ENCODE measurements at places on chromosomes 2 and 18.

- DNase-seq = no peak
Observed at GRCh38 chr2:105005181-105005951, 32.5 kb upstream of the MRPS9 start.

DNA sequence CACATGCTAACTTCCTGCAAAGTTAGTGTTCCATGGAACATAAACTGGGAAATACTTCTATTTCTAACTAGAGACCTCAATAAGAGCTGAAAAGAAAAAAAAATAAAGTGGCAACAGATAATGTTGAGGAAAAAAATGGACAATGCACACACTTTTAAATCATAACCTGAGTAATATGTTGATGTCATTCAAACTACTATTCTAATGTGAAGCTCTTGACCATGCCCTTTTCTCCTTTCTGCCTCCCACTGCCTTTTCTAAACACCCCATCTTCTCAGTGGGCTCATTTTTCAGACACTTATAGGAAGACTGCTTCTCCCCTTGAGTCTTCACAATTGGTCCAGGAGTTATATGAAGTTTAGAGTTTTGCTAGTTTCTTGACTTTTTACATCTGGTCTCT is 280.9 kb upstream of the NT5C1B start:
- no peak for DNase-seq

DNA sequence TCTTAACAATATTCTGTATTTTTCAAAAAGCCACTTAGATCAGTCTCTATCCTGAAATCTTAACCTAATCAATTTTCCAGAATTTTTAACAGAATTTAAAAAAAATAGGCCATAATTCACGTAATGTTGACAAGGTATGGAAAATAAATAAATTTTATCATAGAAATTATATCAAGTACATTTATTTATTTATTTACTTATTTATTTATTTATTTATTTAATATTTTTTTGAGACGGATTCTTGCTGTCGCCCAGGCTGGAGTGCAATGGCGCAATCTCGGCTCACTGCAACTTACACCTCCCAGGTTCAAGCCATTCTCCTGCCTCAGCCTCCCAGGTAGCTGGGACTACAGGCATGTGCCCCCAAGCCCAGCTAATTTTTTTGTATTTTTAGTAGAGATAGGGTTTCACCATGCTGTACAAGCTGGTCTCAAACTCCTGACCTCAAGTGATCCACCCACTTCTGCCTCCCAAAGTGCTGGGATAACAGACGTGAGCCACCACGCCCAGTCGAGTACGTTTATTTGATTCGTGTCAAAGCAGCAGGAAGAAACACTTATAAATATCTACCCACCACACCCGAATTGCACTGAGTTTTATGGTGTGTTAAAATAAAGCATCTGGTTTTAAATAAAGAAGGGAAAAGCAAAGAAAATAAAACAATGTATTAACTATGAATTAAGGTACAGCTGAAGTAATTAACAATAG is 60.1 kb downstream of the DSC3 start:
- no peak for DNase-seq

GRCh38 chr2:4502230-4502843 is 799.0 kb downstream of the DCDC2C start:
- no peak for DNase-seq

GRCh38 chr2:28893488-28893887 is 979 bp upstream of the WDR43 start:
- DNase-seq = no peak

DNA sequence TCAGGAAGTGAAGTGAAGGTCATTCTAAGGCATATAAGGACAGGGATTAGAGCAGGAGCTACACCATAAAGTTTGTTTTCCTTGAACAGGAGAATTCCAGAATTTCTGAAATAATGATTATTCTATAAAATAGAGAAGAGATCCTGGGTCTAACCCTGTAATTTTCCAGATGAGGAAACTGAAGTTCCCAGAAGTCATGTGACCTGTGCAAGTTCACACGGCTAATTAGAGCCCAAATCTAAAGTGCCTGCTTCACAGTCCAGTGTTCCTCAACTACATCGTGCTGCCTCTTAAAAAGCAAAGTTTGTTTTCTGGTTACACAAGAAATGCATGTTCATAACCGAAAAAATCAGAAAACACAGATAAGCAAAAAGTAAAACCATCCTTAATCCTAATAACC is 34.9 kb downstream of the PLB1 start:
- DNase-seq = no peak

DNA sequence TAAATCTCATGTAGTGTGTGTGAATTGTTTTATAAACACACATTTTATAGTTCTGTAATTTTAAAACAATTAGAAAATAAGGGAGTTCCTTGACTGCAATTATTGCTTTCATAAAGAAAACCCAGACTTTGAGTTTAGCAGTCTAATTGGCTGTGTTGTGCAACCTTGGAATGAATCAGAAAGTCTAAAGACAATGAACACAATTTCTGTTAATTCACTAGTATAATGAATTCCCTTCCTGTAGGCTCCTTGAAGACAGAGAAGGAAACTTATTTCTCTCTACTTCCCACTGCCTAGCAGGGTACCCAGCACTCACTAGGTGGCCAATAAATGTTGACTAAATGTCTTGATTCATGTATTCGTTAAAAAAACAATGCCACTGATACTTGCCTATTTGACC is 79.9 kb downstream of the ANTXR1 start:
- no peak for DNase-seq

GRCh38 chr2:85018049-85018447 is 47.1 kb downstream of the KCMF1 start:
- no peak for DNase-seq

DNA sequence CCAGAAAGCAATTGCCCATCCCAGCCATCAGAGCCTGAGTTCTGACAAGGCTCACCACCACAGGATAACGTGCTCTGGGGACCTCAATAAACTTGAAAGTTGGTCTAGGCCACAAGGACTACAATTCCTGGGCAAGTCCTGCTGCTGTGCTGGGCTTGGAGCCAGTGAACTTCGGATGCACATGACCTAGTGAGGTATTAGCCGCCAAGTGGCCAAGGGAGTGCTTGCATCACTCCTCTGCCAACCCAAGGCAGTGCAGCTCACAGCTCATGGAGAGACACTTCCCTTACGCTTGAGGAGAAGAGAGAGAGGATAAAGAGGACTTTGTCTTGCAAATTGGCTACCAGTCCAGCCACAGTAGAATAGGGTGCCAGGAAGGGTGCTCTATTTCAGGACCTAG is 219.6 kb downstream of the MBD2 start:
- DNase-seq = no peak

- DNase-seq = no peak
Observed at GRCh38 chr2:134370655-134371445, 117.0 kb downstream of the MGAT5 start.

- DNase-seq = no peak
Observed at GRCh38 chr2:221064880-221065279, 507.2 kb downstream of the EPHA4 start.

DNA sequence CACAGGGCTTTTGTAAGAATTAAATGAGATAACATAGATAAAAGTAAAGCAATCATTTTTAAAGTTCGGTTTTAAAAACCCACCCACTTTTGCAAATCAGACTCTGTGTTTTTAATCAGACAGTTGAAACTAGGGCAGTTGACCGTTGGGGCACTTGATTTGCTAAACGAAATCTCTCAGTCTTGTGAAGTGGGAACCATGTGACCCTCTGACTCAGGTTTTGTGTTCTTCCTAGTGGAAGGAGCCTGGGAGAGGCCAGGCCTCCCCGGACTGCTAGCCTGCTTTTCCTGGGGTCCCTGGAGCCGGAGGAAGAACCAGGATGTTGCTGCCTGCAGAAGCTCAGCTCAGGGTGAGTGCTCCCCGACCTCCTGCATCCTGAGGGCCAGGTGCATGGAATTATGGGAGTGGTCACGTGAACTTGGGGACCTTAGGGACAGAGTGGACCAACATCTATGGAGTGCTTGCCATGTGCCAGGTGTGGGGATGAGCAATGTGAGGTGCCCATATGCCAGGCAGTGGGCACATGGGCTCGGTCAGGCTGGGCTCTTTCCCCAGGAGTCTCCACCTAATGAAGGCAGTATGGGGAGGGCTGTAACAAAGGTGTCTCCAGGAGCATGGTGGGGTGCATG is 3.9 kb downstream of the C2orf72 start:
- DNase-seq = no peak

DNA sequence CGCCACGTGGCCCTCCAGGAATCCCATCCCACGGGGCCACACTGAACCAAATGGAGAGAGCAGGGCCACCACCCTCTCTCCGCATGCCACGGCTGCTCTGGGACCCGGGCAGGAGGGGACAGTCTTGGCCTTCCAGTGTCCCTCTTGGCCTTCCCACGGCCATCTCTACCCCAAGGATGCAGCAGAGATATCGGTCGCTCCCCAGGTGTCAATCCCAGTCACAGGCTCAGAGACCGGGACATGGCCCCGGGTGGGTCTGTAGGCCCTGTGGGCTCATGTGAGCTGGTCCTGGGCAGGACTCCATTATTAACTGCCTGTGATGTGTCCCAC is 15.3 kb downstream of the CAPN10 start:
- no peak for DNase-seq

GRCh38 chr2:18498531-18498930 is 61.9 kb downstream of the RDH14 start:
- DNase-seq = no peak

DNA sequence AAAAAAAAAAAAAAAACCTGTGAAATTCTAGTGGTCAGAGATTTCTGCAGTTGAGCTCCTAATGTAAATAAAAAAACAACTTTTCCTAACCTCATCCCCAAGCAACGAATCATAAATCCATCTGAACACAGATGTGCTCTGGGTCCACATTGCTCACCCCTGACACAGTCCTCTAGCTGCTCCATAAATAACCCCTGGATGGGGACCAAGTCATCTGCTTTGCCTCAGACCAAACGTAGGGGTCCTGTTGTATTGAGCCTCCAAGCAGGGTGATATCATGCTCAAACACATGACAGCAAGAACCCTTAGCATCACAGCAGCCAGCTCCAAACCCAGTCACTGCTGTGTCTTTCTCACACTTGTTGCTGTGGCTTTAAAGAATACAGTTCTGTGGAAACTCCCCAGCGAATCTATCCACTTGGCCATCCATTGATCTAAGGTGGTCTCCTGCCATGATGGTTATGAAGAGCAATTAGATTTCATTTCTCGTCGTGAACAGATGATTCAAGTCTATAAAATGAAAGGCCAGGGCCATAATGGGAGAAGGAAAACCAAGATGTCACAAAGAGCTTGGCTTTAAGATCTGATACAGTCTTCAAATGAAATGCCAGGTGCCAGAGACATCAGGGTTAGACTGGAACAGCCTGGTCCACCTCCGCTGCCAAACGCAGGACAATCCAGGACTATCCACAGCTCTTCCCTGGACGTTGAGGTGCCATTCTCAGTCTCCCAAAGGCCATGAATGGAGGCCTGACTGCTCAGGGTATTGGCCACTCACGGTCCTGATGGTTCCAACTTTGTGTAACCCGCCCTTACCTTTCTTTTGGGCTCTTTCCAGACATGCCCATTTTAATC is 39.0 kb downstream of the TBC1D8 start:
- no peak for DNase-seq

- no peak for DNase-seq
Observed at GRCh38 chr2:9710311-9710710, 79.5 kb upstream of the YWHAQ start.

GRCh38 chr2:233156001-233156400 is 95.5 kb upstream of the ATG16L1 start:
- no peak for DNase-seq

GRCh38 chr18:37251679-37252078 is 313.9 kb downstream of the CELF4 start:
- no peak for DNase-seq

DNA sequence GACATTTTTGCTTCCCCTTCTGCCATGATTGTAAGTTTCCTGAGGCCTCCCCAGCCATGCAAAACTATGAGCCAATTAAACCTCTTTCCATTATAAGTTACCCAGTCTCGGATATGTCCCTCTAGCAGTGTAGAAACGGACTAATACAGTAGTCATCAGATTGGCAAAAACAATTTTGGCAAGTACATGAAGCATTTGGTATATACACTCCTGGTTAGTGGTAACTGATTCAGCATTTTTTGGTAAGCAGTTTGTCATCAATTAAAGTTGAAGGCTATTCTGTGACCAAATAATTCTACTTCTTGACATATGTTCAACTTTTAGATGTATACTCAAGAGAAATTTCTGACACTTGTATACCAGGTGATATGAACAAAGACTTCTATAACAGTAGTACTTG is 190.5 kb upstream of the STON1 start:
- DNase-seq = no peak

GRCh38 chr2:40430776-40431599 is 20.9 kb downstream of the SLC8A1 start:
- DNase-seq = no peak

GRCh38 chr18:7638321-7638720 is 71.2 kb downstream of the PTPRM start:
- DNase-seq = no peak

GRCh38 chr2:19209575-19210341 is 148.7 kb downstream of the OSR1 start:
- DNase-seq = no peak
